ENCODE measurements at places on chromosomes 3 and 15.

- peak; percentile 26 for DNase-seq
Observed at GRCh38 chr3:113754494-113755159, 7.8 kb downstream of the ATP6V1A start.

DNA sequence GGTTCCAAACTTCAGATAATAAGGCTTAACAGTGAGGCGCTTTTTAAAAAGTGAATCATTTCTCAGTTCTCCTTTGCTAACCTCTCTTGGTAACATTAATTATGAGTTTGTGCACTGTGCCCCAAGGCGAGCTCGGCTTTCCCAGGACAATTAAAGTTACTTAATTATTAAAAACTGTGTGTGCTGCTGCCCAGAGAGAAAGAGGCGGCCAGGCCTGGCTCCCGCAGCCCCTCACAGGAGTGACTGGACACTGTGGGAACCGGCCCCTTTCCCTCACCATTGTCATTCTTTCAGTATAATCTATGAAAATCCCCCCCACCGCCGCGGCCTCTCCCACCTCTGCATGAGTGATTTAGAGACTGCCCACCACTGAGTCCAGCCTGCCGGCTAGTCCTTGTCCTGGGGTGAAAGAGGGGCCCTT, 43.1 kb upstream of the HES1 start:
- no peak for DNase-seq

GRCh38 chr3:185153861-185154629, 1.2 kb upstream of the C3orf70 start:
- DNase-seq: no peak

GRCh38 chr3:37197810-37198371, 23.5 kb upstream of the LRRFIP2 start:
- peak; percentile 88 for DNase-seq

GRCh38 chr15:71874245-71874644, 63.9 kb downstream of the NR2E3 start:
- DNase-seq: no peak

DNA sequence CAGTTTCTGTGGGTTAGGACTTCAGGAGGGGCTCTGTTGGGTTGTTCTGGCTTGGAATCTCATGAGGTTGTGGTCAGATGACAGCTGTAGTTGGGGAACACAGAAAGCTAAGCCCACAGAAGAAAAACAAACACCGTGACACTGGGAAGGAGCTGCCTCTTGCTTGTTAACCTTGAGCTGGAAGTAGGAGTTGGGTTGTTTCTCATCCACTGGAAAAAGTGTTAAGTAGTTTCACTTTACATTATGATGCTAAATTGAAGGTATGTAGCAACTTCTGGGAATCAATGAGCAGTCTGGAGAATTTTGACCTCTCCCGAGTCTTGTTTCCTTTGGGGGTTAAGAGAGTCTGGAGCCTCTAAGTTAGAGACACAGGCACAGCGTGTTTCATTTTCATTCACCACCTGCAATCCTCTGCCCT, 20.4 kb downstream of the HACD3 start:
- DNase-seq: peak; percentile 46

DNA sequence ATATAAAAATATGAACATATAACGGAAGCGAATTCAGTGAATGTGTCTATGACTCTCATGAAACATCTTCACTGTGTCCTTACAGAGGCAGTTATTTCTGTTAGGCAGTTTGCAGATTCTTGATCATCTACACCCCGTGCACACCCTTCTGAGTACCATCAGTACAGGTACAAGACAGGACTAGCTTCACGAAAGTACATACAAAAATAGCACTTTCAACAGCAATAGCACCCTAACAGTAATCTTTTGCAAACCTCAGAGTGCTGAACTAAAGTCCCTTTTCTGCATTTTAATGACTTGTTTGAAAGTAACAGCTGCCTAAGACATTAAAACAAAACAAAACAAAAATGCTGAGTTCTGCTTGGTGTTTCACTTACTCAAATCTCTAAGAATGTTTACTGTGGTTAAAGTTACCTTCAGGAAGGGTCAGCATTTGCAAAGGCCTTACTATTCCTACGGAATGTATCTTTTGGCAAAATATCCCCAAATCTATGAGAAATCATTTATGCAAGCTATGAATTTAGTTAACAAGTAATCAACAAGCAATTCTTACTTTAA, 104.1 kb downstream of the CNTN3 start:
- DNase-seq: no peak

GRCh38 chr3:9727041-9727595, 4.4 kb upstream of the BRPF1 start:
- DNase-seq: no peak

DNA sequence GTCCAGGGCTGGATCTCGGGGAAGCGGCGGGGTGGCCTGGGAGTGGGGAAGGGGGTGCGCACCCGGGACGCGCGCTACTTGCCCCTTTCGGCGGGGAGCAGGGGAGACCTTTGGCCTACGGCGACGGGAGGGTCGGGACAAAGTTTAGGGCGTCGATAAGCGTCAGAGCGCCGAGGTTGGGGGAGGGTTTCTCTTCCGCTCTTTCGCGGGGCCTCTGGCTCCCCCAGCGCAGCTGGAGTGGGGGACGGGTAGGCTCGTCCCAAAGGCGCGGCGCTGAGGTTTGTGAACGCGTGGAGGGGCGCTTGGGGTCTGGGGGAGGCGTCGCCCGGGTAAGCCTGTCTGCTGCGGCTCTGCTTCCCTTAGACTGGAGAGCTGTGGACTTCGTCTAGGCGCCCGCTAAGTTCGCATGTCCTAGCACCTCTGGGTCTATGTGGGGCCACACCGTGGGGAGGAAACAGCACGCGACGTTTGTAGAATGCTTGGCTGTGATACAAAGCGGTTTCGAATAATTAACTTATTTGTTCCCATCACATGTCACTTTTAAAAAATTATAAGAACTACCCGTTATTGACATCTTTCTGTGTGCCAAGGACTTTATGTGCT, 527 bp downstream of the B2M start:
- peak; percentile 34 for DNase-seq

DNA sequence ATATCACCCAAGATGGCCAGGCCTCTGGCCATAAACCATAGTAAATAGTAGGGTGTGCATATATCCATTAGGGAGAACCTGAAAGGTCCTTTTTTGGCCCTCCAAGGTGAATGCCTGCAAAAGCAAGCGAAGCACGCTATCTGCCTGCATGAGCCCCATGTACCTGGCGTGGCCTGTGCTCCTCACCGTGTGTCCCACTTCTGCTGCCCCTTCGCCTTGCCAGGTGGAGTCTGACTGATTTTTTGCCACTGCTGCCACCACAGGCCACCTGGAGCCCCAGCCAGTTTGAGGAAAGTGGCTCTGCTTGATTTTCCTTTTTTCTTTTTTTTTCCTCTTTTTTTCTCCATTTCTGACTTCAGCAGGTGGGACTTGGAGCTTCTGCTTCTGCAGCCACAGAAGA, 139.7 kb downstream of the SNRPN start:
- DNase-seq: no peak

GRCh38 chr3:155356594-155357370, 63.3 kb upstream of the STRIT1 start:
- no peak for DNase-seq

GRCh38 chr3:140726066-140726465, 48.2 kb downstream of the TRIM42 start:
- no peak for DNase-seq

DNA sequence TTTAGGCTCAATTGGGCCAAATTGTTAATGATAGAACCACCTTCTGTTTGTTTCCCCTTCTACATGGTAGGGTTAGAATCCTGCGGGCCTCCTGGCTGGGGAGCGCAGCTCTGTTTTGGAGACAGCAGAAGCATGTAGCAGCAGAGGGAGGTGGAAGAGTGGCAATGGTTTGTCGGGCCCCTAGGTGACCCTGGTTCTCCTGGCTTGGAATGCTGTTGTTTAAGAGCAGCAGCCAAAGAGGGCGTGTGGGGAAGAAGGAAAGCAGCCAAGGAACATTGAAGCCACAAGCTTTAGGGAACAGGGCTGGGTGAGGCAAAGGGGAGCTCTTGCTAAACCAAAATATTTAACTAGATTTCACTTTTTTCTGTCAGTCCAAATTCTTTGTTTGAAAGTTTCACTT, 213.7 kb upstream of the NR2E3 start:
- DNase-seq: peak; percentile 68

DNA sequence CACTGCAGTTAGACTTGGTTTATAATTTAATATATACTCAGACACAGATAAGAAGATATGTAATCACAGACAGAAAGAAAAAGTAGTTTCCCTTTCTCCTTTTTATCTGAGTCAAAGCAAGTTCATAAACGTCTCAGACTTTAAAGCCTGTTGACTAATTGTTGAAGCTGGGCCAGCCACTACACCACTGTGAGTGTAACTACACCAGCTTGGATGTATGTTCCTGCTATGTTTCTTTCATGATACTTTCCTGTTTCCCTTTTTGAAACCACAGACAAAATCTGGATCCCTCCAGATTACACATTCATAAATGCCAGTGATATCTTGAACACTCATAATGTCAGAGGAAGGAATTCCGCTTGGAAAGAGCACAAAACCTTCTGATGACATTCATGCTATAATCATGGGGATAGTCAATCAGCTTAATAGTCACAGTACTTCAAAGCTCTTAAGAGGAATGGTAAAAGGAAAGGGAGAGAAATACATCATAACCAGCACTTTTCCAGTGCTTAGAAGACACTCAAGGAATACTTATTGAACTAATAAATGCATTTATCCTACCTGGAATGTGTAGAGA, 32.0 kb downstream of the KCNMB2 start:
- DNase-seq: no peak

All from fibroblast of mammary gland (primary cell).